AG04449 (cell line): ENCODE measurements at places on chromosomes 12 and 14.

- no peak for DNase-seq
Observed at GRCh38 chr14:33323979-33324378, 385.3 kb downstream of the NPAS3 start.

- no peak for DNase-seq
Observed at GRCh38 chr14:86321151-86321550, 791.2 kb downstream of the FLRT2 start.

GRCh38 chr14:24798911-24799462, 165.0 kb upstream of the GZMB start:
- no peak for DNase-seq

- no peak for DNase-seq
Observed at GRCh38 chr12:107646436-107646835, 39.2 kb upstream of the PWP1 start.
